ENCODE measurements at places on chromosomes 2 and 18. TPM values are rescaled to one million over a fixed set of nuclear protein-coding genes. Genes with fewer than 3 reads are reported as not detected.

The TYW5 gene
- 5.8 TPM for total RNA-seq

The DYNC1I2 gene
- total RNA-seq = 96.0 TPM

The RIT2 gene
- not detected for total RNA-seq

The HOXD9 gene
- 0.28 TPM for total RNA-seq

The UGT1A4 gene
- not detected for total RNA-seq

The NTSR2 gene
- total RNA-seq = not detected

The RAPH1 gene
- 12.1 TPM for total RNA-seq
